ENCODE measurements at places on chromosomes 6 and 20. TPM values are rescaled to one million over a fixed set of nuclear protein-coding genes. Genes with fewer than 3 reads are reported as not detected.
A peak's percentile ranks its signal among the peaks of the same experiment; 100 is the strongest.

- DNase-seq, result peak; percentile 23
These were observed 36.9 kb upstream of the FANCE start for GRCh38 chr6:35415065-35415891.

The CLDN20 gene
- polyA plus RNA-seq, result 0.38 TPM

- DNase-seq, result no peak
These were observed 8.7 kb upstream of the STXBP5 start for GRCh38 chr6:147195510-147195909.

The PET117 gene
- 22.1 TPM for polyA plus RNA-seq

- DNase-seq, result no peak
These were observed 85.1 kb downstream of the AGPAT4 start for GRCh38 chr6:161188547-161189465.

The SPDEF gene
- polyA plus RNA-seq, result 0.16 TPM

GRCh38 chr6:105177556-105177955 is 2.3 kb downstream of the POPDC3 start:
- no peak for DNase-seq

GRCh38 chr6:18656506-18656905 is 269.4 kb downstream of the RNF144B start:
- DNase-seq, result no peak

The FOXC1 gene
- polyA plus RNA-seq, result 94.2 TPM

DNA sequence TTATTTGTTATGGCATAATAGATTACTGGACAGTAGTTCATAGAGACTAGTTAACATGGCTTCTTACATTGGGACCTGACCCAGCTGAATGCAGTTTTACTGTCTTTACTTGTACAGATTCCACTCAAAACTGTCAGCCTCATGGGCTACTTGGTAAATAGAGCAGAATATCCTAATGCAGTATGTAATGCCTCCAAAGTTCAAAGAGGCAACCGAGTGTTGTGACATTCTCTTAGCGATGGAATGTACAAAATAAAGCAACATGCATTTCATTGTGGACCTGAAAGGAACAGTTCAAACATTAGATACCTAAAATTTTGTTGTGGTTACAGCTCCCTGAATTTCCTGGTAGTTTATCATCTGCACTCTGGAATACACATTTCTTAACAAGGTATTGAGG is 29.1 kb upstream of the RGS17 start:
- no peak for DNase-seq

DNA sequence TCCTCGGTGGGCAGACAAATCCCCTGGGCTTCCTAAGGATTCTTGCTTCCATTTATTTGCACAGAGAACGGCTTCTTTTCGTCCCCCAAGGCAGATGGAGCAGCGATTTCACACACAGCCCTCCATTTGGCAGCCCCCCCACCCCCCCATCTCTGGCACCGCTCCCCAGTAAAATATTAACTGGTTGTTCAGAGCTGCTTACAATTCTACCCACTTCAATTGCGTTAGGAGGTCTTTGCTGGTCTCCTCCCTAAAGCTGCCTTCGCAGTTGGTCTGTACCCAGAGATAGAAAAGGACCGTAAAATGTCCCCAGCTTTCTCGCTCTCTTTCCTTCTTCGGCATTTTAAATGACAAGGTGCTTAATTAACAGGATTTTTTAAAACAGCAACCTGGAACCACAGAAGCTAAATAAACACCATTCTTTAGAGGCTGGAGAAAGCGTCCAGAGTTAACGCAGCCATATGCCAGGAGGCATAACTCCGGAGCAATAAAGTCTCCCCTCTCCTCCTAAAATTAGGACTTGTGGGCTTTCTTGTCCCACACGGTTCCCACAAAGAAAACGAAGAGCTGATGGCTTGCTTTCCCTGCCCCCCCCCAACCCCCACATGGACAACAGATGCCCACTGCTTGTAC is 1.7 kb upstream of the ZMYND8 start:
- no peak for DNase-seq

DNA sequence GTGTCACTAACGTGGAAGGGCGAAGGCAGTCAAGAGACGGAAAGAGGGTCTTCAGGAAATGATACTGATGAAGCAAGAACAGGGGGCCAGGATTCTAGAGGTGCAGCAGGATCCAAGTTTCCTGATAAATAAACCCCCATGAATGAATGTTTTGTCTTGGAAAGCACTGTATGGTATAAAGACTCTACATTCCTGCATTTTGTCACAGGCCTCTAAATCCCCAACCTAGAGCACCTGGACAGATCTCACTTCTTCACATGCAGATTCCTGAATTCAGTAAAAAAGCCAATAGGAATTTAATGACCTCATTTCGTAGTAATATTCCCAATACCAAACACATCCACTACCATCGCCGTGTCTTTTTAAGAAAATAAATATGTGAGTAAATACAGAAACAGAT is 577.8 kb downstream of the PRKN start:
- no peak for DNase-seq

GRCh38 chr6:144873623-144874378 is 588.7 kb downstream of the UTRN start:
- no peak for DNase-seq
